Stimulated activated naive CD4-positive, alpha-beta T cell treated with Interleukin-2 at 50 U/mL for 16 hours (primary cell): ENCODE measurements at places on chromosomes 5 and 9.

- no peak for DNase-seq
These were observed 3.3 kb downstream of the SETX start for GRCh38 chr9:132351404-132352045.

DNA sequence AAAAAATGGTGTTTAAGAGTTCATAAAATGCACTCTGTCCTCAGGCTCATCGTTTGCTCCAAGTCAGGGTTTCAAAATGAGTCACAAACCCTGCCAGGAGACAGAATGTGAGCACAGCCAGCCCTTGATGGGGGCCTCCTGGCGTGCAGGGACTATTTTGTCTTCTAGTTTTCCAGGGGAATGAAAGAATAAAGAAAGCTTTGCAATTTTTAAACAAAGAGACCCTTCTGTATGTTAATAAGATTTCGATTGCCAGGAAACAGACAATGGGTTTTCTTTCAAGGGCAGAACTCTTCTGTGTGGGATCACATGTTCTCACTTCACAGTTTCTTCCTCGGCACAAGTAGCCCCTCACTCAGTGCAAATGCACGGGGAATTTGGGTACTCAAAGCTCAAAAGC lies 121.4 kb upstream of the C6 start:
- DNase-seq: no peak

GRCh38 chr5:169561893-169562292 lies 21.7 kb upstream of the SPDL1 start:
- no peak for DNase-seq

DNA sequence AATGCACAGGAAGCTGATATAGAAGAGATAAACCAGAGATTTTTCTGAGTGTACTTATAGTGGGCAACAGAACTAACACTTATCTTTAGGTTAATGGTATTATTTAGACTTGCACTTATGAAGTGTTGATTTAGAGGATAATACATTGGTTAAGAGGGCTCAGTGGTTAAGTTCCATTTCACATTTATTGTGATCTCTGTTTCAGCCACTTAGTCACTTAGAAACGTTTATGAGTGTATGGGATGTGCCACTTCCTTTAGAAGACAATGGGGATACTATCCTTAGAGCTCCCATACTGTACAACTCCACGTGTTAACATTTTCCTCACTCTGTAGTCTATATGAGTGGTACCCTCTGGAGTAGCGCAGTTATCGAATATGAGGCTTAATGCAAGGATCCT lies 57.5 kb downstream of the PIP5K1B start:
- DNase-seq: no peak

GRCh38 chr5:158384535-158385481 lies 525.9 kb upstream of the CLINT1 start:
- no peak for DNase-seq

- DNase-seq: no peak
These were observed 10.5 kb downstream of the SLC2A8 start for GRCh38 chr9:127407492-127407843.

DNA sequence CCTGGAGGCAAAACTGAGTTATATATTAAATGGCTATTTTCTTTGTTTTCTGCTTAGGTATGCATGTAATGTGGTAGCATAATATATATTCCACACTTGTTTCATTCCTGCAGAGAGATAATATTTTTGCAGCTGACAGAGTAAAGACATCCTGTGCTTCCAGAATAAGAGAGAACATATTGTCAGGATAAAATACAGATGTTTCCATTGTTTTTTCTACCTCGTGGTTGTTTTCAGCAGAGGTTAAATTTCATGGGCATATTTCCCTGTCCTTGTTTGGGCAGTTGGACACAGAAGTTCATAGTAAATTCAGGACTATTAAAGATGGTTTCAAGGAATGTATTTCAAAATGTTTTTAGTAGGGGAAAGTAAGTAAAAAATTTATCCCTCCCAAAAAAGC lies 47.6 kb upstream of the MEGF10 start:
- DNase-seq: no peak

GRCh38 chr5:126023994-126024441 lies 399.2 kb upstream of the GRAMD2B start:
- no peak for DNase-seq

GRCh38 chr9:34289159-34289558 lies 39.9 kb downstream of the KIF24 start:
- DNase-seq: no peak

- DNase-seq: no peak
These were observed 781 bp upstream of the COL23A1 start for GRCh38 chr5:178590924-178591423.

DNA sequence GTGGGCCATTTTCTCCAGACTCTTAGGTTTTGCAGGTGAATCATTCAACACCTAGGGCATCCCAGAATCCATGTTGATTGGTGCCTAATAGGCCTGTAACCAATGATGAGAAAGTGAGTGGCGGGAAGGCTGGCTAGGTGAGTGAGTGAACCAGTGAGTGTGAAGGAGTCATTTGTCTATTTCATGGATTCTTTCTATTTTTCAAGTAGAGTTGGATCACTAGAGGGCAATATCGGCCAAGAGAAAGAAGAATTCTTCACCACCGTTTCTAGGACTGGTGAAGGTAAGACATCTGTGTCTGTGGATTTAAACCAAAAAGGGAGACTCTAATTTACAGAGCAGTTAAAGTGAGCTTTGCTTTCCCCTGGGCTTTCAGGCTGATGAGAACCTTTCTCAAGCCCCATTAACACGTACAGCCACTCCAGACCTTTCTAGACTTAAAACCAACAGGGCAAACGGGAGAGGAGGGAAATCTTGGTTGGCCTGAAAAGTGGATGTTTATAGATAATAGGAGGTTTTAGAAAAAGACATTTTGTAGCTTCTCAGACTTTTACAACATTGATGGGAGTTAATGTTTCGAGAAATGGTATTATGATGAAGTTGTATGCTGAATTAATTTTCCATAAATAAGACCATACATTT lies 114.3 kb upstream of the IL12B start:
- no peak for DNase-seq

DNA sequence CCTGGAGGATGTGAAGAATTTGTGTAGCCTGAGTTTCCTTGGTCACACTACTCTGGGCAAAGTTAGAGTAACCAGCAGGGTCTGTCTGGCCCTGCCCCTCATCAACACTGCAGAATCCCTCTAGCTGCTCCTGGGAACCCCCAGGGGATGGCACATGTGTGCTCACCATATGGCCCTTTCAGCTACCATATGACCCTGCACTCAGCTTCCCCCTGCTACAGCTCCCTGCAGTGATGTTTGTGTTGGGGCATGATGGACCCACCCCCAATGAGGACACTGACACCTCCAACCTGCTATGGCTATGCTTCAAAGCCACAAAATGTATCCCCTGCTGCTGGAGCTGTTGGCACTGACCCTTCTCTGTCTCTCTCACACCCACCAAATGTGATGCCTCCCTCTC lies 152.7 kb downstream of the SNX18 start:
- no peak for DNase-seq

DNA sequence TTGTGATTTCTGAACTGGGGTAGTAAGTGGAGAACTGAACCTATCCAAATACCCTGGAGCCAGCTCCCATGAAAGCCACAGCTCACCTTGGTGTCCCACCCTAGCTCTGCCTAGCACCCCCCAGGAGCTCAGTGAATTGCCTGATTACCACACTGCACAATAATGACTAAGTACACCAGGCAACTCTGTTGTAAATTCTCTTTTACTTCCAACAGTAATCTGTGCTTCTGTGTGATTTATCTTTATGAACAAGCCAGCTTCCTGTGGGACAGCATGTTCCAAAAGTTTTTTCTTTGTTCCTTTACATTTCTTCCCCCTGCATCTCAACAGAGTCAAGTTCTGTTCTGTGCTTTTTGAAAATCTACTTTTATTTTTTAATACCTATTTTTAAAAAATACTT lies 22.1 kb upstream of the GRPEL2 start:
- DNase-seq: no peak

DNA sequence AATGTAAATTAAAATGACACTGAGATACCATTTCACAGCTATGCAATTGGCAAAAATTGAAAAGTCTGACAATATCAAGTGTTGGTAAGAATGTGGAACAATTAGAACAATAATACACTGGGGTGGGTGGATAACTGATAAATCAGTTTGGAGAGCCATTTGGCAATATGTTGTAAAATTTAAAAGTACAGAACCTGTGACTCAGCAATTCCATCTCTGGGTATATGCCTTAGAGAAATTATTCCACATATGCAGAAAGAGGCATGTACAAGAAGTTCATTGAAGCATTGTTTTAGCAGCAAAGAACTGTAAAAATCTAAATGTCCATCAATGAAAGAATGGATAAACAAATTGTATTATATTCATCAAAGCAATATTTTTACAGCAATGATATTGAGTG lies 89.3 kb upstream of the NR3C1 start:
- DNase-seq: no peak

DNA sequence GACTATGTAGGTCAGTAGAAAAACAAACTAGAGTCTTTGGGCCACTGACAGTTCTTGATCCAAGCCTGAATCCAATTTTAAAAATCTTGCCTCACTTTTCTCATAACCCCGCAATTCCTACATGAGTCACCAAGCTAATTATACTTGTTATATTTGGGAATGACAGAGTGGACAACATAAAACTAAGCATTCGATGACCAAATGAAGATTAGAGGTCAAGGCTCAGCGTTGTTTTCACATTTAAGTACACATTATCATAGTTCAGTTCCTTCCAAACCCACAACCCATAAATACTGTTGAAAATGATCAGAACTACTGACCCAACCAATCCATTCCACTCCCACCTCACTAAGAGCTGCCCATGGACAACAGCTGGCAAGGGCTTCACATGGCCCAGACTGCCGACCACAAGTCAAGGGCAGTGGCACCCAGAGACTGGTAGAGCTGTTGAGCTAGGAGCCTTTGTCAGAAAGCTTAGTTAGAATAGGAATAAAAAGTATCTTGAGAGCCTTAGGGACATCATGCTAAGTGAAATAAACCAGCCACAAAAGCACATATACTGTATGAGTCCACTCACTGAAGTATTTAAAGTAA lies 64.2 kb downstream of the MYO10 start:
- no peak for DNase-seq

GRCh38 chr5:50576265-50576664 lies 90.2 kb upstream of the PARP8 start:
- no peak for DNase-seq

DNA sequence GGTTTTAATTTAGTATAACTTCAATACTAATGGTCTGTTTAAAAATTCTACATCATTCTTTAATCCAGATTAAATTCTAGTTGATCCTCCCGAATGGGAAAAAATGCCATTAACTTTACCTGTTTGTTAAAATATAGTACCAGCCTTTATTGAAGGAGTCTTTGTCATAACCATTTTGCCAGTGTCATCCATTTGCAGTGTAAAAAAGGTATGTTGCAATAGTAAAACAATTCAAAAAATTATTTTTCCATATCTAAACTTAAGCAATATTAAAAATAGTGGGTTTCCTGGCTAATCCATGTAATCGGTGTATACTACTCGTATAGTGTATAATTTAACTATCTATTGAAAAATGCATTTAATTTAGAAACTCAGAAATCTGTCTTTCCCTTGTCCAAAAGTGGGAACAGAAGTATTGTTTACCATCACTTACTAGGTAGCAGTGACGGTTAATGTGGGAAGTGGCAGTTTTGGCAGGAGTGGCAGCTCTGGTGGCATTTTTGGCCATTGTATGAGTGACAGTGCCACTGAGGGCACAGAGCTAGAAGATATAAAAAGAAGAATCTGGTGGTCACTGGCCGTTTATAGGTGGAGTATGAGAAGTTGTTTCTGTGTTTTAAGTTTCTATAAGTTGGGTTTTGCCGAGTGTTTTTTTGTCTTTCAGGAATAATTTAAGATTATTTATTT lies 1.9 kb downstream of the AP3S1 start:
- no peak for DNase-seq

- no peak for DNase-seq
These were observed 91.0 kb downstream of the GAS1 start for GRCh38 chr9:86856259-86856658.

DNA sequence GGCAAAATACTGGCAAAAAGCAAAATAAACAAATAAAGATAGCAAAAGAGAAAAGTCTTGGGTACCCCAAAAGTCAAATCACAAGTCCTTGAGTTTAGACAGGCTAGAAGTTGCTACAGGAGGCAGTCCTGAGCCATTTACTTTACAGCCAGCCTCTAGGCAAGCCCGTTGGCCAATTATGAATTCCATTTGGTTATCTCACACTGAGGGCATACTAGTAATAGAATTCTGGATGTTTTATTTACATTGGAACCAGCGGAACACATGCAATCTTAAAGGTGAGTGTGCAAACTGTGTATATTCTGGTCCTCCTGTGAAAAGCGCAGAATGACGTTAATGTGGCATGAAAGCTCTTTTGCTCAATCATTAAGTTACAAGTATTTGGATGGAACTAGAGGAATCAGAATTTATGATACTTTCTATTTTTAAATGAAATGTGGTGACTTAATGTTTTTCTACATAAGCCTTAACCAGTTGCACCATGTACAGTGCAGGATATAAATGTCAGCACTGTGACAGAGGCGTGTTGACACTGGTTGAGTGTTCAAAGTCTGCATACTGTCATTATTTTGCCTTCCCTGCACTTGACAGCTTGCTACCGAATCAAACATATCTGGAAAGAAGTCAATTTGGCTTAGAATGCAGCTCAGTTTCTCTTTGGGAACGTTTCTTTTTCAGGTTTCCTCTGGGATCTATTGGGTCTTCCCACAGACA lies 7.9 kb downstream of the GDNF start:
- DNase-seq: no peak

DNA sequence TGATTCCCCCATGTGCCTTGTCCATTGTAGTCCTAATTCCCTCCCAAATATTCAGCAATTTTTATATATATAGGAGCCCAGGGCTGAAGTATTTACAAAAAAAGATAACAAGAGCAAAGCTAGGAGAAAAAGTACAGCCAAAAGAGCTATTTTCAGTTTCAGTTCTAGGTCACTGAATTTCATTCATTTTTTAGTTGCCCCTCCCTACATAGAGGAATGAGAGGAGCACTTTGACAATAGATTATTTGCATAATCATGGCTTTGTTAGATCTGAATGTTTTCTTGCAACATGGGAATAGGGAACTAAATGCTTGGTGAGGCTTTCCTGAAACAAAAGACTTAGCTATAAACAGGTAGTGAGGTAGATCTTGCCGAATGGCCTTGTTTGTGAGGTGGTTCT lies 15.3 kb upstream of the F2RL2 start:
- no peak for DNase-seq

GRCh38 chr5:148833925-148834324 lies 7.5 kb downstream of the ADRB2 start:
- DNase-seq: no peak

DNA sequence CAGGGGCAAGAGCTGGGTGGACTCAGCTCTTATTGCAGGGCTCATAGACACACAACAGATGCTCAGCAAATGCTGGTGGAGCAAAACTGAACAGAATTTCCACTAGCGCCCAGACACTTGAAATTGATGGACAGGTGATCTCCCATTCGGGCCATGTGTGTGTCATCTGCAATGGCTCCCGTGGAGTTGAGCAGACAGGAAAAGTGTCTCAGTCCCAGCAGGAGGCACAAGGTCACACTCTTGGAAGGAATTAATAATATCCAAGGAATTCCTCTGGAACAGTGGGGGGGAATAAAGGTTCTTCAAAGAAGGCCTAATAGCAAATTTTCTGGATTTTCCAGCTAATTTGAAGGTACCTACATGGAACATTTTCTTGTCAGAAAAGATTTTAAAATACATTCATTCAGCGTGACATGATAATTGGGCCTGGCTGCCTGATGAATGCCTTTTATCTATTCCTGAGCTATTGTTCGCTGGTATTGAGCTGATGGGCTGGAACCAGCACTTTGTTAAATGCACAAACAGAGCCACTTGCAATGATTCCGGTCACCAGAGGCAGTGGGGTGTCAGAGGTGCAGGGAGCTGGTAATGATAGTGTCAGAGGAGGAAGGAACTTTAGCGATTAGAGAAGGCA lies 31.5 kb upstream of the ALDH1B1 start:
- DNase-seq: no peak

- no peak for DNase-seq
These were observed 222.3 kb downstream of the FBXL7 start for GRCh38 chr5:15722305-15722704.
